ENCODE measurements at places on chromosomes 11 and 22.

- no peak for DNase-seq
Observed at GRCh38 chr11:102749101-102749722, 24.5 kb upstream of the MMP8 start.

GRCh38 chr22:45316796-45317526 is 7.2 kb downstream of the FAM118A start:
- no peak for DNase-seq

GRCh38 chr11:79397252-79397651 is 43.6 kb downstream of the TENM4 start:
- peak; percentile 82 for DNase-seq

GRCh38 chr22:42688241-42689211 is 32.1 kb downstream of the A4GALT start:
- DNase-seq, result peak; percentile 36

DNA sequence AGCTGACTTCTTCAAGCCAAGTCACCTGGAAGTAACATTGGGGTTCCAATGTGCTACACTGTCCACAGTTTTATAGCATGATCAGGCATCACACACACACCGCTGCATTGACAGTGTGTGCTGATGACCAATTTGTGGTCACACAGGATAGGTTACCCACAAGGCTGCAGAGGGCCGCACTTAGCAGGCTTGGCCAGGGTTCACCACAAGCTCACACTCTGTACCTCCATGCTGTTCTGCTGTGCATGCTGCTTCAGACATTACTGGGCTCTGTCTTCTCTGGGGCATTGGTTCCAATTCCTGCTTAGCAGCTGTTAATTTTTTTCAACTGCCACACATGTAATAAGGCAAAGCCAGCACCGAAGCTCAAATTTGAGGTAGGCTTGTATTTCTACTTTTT is 11.0 kb upstream of the NRIP3 start:
- no peak for DNase-seq

DNA sequence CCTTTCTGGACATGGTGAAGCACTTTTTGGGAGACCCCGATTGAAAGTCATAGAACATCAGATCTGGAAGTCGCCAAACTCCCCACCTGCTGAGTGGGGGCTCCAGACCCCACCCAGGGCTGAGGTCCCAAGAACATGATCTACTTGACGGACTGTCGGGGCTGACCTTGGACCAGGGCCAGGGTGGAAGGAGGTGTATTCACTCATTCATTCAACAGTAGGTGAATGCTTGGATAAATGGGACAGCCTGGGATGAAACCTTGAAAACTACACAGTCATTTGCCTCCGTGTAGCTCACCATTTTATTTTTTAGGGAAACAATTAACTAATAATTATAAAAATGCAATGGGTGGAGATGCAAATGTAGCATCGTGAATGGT is 629.0 kb downstream of the BRD1 start:
- DNase-seq, result no peak

- no peak for DNase-seq
Observed at GRCh38 chr11:86490582-86490981, 115.9 kb downstream of the CCDC81 start.

- peak; percentile 28 for DNase-seq
Observed at GRCh38 chr11:114738954-114739353, 60.6 kb downstream of the NXPE2 start.

DNA sequence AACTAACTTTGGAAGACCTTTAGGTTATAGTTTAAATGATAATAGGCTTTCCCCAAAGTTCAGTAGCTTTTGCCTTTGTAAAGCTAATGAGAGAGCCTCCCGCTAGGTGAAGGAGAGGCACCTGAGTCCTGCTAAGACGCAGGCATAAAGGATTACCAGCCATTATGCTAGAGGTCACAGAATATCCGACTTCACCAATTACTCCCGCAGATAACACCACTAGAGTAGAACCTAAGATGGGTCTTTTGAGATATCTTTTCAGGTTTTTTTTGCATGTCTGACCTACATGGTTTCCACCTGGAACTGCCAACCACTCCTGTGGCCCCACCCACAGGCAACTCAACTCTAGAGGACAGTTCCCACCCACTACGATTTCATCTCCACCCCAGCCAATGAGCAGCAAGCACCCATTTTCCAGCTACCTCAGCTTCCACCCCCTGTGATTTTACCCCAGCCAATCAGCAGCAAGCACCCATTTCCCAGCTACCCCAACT is 314.3 kb downstream of the BRD1 start:
- DNase-seq, result no peak

- no peak for DNase-seq
Observed at GRCh38 chr11:79030448-79030847, 410.4 kb downstream of the TENM4 start.

DNA sequence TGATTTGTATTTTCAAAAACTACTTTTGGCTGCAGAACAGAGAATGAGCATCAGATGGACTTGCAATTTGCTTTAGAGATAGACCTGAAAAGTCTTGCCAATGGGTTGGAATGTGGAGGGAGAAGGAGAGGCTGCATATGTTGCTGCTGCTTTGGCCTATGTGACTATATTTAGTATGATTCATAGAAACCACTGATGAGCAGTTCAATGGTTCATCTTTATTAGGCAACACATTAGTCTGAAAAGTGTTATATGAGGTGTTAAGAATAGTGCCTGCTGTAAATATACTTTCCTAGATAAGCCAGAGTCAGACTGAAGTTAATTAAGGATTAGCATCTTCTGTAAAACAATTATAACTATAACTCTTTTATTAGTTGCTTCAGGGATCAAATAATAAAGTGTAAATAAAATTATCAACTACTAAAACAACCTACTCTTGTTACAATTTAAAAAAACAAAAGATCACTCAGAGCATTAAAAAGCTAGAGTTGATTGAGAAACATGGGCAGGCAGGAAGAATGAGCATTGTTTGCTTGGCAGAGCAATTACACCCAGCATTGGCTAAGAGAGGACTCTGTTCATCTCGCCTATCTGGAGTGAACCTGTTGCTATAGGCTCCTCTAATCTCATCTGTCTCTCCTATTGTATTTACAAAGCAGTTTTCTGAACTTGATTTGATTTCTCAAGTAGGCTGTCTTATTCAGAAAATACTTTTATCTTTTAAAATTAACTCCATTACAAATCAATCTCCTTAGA is 36.3 kb downstream of the HORMAD2 start:
- peak; percentile 66 for DNase-seq

GRCh38 chr11:820655-821511 is 2.2 kb downstream of the PNPLA2 start:
- DNase-seq, result peak; percentile 68

DNA sequence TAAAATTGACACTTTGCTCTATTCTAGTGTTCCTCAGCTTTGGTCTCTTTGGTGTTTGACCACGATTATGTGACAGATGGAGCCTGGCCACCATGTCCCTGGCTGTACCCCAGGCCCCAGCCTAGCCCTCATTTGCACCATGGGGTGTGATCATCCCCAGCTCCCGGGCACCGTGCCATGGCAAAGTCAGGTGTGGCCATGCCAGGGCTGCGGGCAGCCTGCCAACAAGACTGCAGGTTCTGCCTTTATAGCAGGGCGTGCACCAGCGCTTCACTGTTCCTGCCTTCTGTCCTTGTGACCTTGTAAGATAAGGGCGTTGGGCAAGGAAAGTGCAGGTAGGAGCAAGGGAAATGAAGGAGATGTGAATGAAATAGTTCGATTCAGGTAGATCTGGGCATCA is 22.4 kb upstream of the APOBEC3A start:
- no peak for DNase-seq

DNA sequence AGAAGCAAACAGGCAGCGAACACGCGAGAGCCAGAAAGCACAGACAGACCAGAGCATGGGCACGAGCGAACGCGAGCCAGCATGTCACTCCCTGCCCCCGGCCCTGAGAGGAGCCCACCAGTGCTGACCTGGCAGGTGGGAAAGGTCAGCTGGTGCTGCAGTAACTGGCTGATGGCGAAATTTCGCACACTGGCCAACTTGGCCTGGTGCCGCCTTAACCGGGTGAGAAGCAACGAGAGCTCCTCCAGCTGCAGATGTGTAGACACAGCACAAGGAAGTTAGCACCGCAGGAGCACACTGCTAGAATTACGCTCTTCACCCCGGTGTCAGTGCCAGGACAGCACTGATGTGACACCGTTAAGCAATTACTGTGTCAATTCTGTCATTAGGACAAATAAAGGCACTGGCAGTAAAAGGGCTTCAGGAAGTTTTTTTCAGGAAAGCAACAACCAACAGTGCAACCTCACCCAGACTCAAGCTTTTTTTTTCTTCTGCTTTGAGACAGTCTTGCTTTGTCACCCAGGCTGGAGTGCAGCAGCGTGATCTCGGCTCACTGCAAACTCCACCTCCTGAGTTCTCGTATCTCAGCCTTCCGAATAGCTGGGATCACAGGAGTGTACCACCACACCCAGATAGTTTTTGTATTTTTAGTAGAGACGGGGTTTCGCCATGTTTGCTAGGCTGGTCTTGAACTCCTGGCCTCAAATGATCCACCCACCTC is 76.8 kb downstream of the C11orf58 start:
- no peak for DNase-seq

GRCh38 chr22:21446128-21446826 is 20.9 kb upstream of the TMEM191C start:
- no peak for DNase-seq

DNA sequence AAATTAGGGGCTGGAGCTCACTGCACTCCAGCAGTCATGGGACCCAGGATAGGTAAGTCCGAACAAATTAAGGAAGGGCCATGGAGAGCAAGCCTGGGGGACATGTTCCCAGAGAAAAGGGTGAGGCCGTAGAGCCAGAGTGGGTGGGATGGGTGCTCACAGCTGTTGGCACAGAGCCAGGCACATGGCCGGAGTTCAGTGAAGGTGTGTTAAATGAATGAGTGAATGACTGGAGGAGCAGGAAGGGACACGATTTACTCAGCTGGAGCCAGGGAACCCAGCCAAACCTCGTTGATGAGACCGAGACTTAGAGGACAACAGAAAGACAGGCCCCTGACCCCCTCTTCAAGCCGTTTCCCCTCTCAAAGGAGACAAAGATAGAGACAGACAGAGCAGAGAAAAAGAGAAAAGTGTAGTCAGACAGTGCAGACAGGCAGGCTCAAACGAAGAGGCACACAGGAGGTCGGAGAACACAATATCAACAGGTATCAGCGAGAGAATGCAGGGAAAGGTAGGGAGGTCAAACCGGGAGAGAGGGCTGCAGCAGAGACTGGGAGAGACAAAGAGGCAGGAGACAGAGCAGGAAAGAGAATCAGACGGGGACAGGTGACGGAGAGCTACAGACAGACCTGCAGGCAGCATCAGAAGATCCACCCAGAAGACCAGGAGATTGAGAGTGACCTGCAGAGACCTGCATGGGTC is 590 bp downstream of the SLCO2B1 start:
- DNase-seq, result no peak

- DNase-seq, result peak; percentile 48
Observed at GRCh38 chr11:12840871-12841660, 166.8 kb downstream of the TEAD1 start.

- no peak for DNase-seq
Observed at GRCh38 chr22:20940186-20940651, 23.0 kb downstream of the CRKL start.

DNA sequence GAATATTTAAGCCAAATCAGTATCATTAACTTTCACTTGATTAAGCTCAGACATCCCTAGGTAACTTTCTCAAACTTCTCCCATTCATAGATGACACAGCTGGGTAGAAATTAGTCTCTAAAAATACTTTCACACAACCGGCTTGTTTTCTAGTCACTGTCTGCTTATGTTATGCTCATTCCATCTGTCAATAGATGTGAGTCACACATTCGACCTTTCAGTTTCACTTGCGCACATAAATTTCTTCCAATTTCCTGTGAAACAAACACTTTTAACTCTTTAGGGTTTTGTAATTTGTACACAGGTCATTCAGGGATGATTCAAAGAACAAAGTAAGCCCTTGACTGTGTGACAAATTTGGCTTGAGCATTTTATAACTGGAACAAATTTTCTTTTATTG is 723.0 kb downstream of the KCNA4 start:
- DNase-seq, result peak; percentile 70

GRCh38 chr11:60193687-60194433 is 11.0 kb upstream of the MS4A6A start:
- peak; percentile 76 for DNase-seq

- DNase-seq, result no peak
Observed at GRCh38 chr22:40329466-40329865, 16.8 kb upstream of the ADSL start.

GRCh38 chr11:80593648-80594374 is 1153.0 kb upstream of the TENM4 start:
- peak; percentile 92 for DNase-seq
